ENCODE measurements at places on chromosomes 12 and 14.

DNA sequence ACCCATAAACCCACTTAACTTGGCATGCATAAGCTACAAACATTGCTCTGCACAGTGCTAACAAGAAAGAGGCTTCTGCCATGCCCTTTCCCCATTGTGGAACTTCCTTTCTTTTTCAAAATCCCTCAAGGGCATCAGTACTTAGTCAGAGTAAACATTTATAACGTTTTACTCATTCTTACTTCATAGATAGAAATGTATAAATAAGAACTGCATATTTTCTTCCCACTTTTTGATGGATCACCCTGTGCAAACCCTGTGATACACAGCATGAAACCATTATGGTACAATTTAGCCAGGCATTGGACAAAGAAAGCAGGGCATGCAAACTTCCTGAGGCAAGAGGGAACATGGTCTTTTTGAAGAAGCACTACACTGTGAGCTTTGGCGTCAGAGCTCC lies 113.8 kb upstream of the FOXG1 start:
- no peak for DNase-seq

DNA sequence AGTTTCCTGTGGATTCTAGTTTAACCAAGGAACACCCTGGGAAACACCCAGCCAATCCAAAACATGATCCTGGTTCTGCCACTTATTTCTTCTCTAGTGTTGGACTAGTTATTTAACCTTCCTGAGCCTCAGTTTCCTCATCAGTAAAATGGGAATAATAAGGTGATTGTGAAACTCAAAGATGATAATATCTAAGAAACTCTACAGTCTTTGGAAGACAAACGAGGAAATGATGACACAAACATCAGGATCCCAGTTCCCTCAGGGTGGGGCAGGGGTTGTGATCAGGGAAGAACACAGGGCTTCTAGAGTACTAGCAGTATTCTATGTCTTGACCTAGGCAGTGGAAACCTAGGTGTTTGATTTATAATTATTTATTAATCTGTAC lies 18.1 kb upstream of the TMEM106C start:
- no peak for DNase-seq

DNA sequence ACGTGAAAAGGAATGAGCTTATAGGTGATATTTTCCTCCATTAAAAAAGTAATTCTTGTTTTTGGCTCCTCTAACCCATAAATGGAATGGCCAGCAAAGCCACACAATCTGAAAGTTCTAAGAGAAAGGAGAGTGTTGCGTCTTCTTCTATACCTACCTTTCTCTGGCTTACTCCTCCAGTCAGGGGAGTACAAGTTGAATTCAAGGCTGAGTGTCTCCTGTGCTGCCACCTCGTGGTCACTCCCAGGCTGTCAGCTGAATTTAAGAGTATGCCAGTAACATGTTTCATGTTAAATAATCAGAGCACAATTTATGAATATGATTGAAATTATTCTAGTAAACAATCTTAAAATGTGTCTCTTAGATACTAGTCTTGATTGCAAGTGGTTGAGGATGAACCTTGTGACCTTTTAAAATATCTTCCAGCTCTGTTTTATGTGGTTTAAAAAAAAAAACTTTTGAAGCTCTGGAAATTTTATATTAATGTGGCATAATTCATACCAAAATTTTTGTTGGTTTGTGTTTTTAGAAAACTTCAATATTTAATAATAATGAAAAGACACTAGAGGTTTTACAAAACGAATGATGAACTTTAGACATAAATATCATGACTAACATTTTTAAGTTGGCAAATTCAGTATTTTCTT lies 31.7 kb downstream of the PTHLH start:
- peak; percentile 61 for DNase-seq

- DNase-seq: no peak
Observed at GRCh38 chr12:103908877-103909276, 21.3 kb upstream of the HSP90B1 start.

GRCh38 chr14:86961106-86961716 lies 1031.8 kb downstream of the GALC start:
- no peak for DNase-seq

DNA sequence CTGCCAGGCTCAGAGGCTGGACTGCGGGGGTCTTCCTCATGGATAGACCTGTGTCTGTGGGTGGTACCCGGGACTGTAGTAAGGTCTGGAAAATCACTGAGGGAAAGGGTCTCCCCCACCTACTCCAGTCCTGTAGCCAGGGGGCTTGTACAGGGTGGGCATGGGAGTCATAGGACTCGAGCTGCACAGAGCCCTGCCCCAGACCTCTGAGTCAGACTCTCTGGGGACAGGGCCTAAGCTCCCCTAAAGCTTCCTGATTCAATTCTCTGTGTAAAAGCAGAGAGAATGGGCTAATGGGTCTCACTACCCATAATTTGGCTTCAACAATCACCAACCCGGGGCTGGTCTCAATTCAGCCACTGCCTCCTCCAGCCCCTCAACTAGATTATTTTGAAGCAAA lies 27.0 kb downstream of the LRTM2 start:
- DNase-seq: no peak

GRCh38 chr14:76697246-76697905 lies 63.9 kb upstream of the VASH1 start:
- no peak for DNase-seq

GRCh38 chr12:87827638-87828264 lies 201.4 kb downstream of the C12orf50 start:
- no peak for DNase-seq

DNA sequence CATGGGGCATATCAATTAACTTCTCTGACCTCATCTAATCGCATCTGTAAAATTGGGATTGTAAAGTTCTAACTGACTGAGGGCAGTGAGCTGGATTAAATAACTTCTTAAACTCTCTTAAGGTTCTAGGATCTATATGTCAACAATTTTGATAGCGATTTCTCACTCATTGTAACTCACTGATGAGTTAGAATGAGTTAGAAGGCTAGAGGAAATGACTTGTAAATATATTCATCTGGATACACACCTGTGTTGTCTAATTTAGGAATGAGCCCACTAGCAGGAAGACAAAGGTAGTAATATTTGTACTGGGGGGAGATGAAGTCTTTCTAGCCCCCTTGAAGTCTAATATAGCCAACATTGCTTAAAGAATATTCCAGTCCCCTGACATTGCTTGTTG lies 46.3 kb upstream of the CERS5 start:
- DNase-seq: no peak

GRCh38 chr14:87196436-87196835 lies 796.5 kb downstream of the GALC start:
- no peak for DNase-seq

GRCh38 chr12:6167327-6168280 lies 32.6 kb upstream of the CD9 start:
- DNase-seq: peak; percentile 16

DNA sequence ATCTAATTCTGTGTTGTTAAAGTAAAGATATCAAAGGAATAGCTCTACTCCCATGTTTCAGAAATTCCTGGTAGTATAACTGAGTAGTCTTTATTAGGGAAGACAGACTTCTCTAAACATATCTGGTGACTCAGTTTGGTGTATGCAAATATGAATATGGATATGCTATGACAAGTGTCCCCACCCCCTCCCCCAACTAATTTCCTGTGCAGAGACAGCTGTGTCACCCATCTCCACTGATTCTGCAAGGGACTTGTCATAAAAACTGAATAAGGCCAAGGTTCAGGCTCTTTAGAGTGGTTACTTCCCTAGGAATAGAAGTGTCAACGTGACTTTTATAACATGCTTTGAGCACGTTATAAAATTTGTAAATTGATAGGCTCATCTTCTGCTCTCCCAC lies 429.1 kb downstream of the DAD1 start:
- no peak for DNase-seq

DNA sequence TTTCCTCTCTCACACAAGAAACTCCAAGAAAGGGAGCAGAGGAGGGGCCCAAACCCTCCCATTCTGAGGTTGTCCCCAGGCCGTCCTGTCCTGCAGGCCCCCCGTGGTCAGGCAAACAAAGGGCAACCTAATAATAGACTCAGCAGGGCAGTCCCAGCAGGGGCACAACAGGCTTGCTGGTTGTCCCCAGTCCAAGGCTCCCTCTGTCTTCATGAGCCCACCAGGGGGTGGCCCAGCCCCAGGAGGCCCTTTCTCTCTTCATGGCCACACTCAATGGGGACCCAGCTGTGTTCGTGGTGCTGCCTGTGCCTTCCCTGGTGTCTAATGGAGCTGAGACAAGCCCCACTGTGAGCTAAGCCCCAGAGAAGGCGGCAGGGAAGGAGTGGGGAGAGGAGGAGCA lies 359.9 kb downstream of the ADGRD1 start:
- no peak for DNase-seq

DNA sequence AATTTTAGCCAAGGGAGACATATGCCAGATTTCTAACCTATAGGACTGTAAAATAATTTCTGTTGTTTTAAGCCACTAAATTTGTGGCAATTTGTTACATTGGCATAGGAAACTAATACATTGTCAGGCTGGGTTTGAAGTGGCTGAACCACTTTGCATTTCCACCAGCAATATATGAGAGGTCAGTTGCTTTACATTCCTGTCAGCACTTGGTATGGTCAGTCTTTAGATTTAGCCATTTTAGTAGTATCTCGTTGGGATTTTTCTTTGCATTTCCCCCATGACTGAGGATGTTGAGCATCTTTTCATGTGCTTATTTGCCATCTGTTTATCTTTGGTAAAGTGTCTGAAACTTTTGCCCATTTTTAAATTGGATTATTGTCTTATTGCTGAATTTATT lies 3.9 kb downstream of the PALS1 start:
- no peak for DNase-seq

DNA sequence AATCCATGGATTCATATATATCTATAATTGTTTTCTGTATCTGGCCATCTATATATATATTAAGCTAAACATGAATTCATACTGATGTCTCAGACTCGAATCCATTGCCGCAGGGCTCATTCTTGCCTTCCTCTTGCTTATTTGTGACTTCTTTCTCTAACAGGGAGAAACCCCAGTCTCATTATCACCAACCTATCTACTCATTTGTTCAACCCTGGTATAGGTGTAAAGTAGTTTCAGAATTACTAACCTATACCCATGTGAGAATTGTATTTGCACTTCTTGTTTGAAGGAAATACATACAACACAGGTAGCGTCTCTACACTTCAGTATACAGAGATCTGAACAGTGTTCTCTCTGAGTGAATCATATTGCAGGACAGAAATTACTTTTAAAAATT lies 77.7 kb downstream of the PTPN11 start:
- no peak for DNase-seq

GRCh38 chr12:16072678-16073077 lies 161.5 kb downstream of the DERA start:
- DNase-seq: no peak

- no peak for DNase-seq
Observed at GRCh38 chr12:13570005-13570694, 373.6 kb downstream of the EMP1 start.

- DNase-seq: no peak
Observed at GRCh38 chr14:103803661-103804060, 43.7 kb downstream of the PPP1R13B start.

GRCh38 chr14:75242546-75243273 lies 35.9 kb upstream of the FOS start:
- DNase-seq: no peak

DNA sequence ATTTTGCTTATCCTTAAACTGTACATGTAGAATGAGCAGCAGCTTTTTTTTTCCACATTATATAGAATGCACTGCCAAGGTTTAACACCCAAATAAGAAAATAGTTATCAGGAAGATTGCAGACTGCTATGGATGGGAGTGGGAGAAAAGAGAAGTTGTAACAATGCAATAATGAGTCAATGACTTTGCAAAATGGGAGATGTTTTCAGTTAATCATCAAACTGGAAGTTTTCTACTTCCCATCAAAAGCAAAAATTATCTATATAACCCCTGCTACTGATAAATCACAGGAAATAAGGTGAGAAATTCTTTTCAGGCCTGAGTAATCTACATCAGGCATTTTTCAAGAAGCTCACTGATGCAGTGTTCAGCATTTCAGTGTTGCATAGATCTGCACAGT lies 309.1 kb downstream of the GXYLT1 start:
- DNase-seq: no peak

GRCh38 chr12:67659292-67659691 lies 10.7 kb downstream of the DYRK2 start:
- DNase-seq: no peak

GRCh38 chr12:67813456-67813904 lies 164.9 kb downstream of the DYRK2 start:
- DNase-seq: no peak
